NCI-H446 treated with DMSO at 0.1 percent for 48 hours (cell line): ENCODE measurements at places on chromosomes 5 and 9.

- DNase-seq = no peak
Measured at GRCh38 chr5:65102976-65103711, 334.4 kb downstream of the CWC27 start.

DNA sequence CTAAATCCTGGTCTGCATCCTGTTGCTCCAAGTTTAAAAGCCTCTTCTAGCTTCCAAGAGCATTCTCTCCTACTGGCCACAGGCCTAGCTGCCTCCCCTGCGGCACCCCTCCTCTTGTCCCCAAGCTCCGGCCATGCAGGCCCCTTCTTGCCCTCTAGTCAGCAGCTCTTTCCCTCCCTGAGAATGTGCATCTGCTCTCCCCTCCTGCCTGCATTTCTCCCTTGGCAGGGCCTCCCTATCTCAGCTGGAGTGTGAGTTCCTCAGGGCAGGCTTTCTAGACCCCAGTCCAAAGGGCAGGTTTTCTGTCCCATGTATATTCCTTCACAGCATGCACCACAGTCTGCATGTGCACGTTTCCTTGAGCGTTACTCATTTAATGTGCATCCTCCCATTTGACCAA lies 24.6 kb upstream of the BARX1 start:
- no peak for DNase-seq

DNA sequence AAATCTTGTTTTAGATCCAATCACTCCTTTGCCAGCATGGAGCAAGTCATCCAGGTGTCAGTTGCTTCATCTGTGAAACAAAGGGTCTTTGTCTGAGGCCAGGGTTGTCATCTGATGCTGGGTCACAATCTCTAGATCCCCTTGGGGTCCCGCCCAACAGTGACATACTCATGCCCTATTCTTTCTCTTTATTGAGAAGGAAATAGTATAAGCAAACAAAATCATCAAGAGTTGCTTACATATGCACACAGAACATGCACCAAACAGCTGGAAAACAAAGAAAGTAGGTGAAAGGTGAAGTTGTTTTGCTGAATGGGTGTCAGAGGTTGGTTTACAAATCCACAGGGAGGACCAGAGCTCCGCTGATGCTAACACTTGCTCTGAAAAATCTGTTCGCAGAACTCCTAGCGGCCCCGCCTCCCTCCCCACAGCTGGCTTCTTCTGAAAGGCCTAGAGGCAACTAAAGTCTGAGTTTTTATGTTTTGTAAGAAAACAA lies 106.1 kb upstream of the SLC44A1 start:
- no peak for DNase-seq

DNA sequence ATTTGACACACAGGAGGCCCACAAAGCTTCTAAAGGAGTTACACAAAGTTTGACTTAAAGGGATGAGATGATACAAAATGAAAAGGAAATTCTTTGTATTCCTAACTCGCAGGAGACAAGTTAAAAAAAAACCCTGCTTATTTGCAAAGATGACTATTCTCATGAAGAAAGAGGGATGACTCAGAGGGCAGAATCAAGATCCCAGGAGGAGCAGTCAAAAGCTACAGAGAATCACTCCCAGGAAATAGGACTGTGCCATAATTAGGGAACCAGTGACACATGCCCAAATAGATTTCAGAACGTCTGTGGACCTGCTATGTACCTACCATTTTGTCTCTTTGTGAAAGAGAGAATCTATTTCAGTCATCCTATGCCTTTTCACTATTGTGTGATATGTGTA lies 103.5 kb upstream of the ARRDC3 start:
- DNase-seq = no peak

DNA sequence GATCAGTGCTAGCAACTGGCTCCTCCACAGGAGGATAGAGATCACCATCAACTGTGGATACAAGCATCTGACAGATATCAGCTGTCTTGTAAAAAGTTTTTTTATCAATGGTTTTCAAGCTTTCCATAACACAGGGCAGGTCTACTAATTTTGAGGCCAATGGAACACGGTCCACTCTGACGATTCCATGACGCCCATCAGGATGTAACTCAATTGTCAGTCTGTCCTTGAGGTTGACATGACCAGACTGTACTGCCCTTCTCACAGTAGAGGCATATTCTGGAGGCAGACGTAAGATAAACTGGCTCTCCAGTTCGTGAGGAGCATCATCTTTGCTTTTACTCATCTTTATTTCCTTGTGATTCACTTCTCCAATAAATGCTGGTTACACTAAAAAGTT lies 885 bp downstream of the TAF7 start:
- DNase-seq = no peak

DNA sequence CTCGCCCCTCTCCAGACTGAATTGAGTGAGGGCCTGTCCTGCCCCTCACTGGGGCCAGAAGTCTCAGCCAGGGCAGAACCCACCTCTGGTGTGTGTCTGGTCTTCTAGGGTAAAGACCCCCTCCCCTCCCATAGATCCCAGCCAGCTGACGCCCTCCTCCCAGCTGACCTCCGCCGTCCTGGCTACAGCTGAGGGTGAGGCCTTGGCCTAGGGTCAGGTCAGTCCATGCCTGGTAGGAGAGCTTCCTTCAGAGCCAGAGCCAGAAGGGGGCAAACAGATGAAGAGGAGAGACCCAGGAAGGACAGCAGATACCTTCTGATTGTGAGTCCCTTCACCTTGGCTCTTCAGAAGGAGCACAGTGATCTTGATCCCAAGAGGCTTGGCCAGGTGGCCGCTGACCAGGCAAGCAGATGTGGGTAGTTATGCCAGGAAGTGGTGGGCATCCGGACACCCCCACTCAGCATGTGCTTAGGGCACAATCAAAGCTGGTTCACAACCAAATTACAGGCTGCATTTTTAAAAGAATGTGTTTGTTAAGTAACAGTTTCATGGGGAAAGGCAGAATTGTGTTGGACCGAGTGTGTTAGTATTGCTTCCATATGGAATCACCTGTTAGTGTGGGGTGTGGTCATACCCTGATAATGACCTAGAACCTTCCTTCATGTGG lies 29.9 kb downstream of the JADE2 start:
- no peak for DNase-seq

DNA sequence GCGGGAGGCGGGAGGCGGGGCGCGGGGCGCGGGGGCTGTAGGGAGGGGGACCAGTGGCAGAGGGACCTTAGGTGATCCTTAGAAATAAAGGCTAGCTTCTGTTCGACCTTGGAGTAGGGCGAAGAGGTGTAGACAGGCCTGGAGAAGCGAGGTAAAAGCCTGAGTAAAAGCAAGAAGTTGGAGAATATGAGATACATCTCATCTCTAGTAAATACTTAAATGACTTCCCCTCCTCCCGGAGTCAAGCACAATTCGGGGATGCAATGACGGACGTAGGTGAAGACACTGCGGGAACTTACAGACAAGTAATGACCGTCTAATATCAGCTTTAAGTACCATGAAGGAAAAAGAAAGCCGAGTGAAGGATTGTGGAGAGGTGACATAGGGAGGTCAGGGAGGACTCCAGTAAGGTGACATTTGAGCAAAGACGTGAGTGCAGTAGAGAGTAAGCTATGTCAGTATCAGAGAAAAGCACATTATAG lies 466 bp downstream of the SMC2 start:
- DNase-seq = no peak
